ENCODE measurements at places on chromosomes 11 and 22. TPM values are rescaled to one million over a fixed set of nuclear protein-coding genes. Genes with fewer than 3 reads are reported as not detected.
A peak's percentile ranks its signal among the peaks of the same experiment; 100 is the strongest.

- DNase-seq: no peak
These were observed 2392.8 kb upstream of the RAG2 start for GRCh38 chr11:38990841-38991240.

GRCh38 chr22:42947211-42947990 lies 67.5 kb downstream of the PACSIN2 start:
- DNase-seq: no peak

The KIRREL3 gene
- total RNA-seq: not detected

DNA sequence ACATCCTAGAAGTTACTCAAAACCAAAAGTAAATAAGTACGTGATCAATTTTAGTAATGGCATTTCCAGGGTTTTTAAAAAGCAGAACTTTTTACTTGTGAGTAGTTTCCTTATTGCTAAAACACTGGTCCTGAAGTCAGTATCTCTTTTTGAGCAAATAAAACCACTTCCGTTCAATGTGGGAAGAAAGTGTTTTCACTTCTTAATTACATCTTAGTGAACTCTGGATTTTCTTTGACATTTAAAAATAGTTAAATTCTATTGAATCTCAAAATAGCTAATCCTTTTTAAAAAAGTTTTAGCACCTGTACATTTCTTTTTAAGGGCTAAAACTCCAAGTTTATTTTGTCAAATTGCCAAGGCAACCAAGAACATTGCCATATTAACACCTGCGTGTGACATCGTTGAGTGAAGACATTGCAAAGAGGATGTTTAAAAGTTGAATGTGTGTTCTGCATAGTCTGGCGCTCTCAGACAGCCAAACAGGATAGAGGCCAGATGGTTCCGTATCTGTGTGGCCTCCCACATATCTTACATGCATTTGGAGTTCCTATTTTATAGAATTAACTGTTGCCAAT lies 17.2 kb upstream of the OR5B21 start:
- DNase-seq: peak; percentile 82

DNA sequence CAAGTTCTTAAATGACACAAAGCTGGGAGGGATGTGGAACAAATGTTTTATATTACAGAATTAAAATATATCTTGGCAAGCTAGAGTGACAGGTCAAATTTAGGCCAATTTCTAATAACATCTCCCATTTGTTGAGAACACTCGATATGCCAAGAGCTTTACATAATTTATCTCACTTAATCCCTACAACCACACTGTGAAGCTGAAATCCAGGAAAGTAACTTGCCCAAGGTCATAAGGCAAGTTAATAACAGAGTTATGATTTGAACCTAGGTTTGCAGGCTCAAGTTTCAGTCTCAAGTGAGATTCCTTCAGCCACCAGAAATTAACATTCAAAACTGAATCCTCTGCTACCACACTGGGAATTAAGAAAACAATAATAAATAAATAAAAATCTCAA lies 38.3 kb downstream of the RAB30 start:
- no peak for DNase-seq

- DNase-seq: no peak
These were observed 13.3 kb downstream of the LSP1 start for GRCh38 chr11:1866226-1866625.

DNA sequence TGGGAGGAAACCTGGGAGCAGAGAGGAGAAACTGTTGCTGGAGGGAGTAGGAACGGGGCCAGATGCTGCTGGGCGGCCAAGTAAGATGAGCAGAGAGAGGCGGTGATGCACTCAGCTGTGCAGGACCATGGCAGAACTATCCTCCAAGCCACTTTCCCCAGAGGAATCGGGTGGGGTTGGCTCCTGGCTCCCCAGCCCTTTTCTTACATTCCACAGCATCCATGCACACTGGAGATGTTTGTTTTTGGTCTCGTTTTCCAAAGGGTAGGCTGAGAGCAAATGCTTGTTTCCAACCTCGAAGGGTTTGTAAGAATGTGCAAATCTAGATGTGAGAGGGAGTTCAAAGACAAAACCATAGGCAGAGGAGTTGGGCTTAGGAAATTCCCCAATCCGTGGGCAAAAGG lies 73.2 kb downstream of the DBX1 start:
- DNase-seq: no peak

DNA sequence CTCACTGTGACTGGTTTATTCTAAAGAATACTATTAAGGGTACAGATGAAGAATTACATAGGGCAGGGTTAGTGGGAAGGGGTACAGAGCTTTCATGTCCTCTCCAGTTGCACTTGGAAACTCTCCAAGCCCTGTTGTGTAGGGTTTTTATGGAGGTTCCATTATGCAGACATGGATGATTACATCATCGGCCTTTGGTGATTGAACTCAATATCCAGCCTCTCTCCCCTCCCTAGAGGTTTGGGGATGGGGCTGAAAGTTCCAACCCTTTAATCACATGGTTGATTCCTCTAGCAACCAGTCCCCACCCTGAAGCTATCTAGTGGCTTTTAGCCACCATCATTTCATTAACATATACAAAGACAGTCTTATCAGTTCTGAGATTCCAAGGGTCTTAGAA lies 472.6 kb downstream of the BUD13 start:
- no peak for DNase-seq

The ALX4 gene
- not detected for total RNA-seq

The SMPD1 gene
- total RNA-seq: 10.0 TPM

GRCh38 chr22:49604732-49605302 lies 222.9 kb downstream of the BRD1 start:
- DNase-seq: no peak

DNA sequence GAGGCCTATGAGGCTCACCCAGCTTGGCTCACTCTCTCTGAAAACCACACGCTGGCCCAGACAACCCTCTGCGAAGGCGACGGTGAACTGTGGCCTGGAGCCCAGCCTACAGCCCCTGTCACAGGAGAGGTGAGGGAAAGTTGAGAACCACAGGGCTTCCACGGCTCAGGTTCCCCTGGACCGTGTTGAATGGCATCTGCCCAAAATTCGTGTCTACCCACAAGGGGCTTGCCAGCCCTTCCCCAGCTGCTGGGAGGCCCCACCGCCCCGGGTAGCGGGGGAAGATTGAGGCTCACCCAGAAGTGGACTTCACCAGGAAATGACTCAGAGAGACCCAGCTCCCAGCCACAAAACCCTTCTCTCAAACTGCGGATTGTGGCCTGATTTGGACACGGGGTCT lies 197.1 kb downstream of the CTTN start:
- no peak for DNase-seq

The GRM5 gene
- not detected for total RNA-seq

The SPA17 gene
- total RNA-seq: 2.4 TPM

The HSPB2 gene
- not detected for total RNA-seq

The BLID gene
- not detected for total RNA-seq

DNA sequence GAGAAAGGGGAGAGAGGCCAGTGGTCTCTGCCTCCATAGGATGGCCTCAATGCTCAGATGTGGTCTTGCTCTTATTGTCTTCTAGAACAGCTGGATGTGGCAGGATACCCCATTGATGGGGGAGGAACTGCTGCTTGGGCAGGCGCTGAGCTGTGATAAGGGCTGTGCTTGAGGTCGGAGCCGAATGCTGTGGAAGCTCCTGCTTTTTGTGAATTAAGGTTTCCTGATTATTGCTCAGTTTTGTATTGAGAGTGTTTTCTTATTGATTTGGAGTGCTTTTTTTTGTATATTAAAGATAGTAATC lies 57.2 kb downstream of the CABIN1 start:
- DNase-seq: no peak

GRCh38 chr22:36830601-36831000 lies 13.8 kb upstream of the PVALB start:
- DNase-seq: no peak

The OR10D3 gene
- total RNA-seq: not detected

The C22orf42 gene
- not detected for total RNA-seq

The OR5P2 gene
- not detected for total RNA-seq

DNA sequence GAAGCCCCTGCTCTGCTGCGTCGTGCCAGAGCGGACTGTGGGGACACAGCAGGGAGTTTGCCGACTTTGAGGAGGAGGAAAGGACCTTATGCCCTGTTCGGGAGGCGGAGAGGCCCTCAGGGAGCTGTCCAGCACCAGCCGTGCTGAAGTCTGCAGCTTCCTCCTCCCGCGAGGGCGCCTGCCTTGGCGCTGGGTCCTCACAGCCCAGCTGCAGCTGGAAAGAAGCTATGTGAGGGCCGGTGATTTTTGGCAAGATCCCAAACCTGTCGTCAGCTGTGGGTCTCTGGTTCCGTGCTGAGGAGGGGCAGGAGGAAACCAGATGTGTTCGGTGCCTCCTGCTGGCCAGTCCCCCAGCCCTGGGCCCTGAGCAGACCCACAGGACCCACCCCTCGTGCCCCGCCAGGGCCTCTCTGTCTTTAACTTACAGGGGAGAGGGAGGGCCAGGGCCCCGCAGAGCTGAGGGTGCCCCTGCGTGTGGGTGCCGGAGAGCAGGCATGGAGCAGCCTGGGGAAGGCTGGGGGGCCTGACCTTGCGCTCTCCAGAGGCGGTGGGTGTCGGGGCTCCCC lies 12.0 kb downstream of the BRSK2 start:
- peak; percentile 88 for DNase-seq

DNA sequence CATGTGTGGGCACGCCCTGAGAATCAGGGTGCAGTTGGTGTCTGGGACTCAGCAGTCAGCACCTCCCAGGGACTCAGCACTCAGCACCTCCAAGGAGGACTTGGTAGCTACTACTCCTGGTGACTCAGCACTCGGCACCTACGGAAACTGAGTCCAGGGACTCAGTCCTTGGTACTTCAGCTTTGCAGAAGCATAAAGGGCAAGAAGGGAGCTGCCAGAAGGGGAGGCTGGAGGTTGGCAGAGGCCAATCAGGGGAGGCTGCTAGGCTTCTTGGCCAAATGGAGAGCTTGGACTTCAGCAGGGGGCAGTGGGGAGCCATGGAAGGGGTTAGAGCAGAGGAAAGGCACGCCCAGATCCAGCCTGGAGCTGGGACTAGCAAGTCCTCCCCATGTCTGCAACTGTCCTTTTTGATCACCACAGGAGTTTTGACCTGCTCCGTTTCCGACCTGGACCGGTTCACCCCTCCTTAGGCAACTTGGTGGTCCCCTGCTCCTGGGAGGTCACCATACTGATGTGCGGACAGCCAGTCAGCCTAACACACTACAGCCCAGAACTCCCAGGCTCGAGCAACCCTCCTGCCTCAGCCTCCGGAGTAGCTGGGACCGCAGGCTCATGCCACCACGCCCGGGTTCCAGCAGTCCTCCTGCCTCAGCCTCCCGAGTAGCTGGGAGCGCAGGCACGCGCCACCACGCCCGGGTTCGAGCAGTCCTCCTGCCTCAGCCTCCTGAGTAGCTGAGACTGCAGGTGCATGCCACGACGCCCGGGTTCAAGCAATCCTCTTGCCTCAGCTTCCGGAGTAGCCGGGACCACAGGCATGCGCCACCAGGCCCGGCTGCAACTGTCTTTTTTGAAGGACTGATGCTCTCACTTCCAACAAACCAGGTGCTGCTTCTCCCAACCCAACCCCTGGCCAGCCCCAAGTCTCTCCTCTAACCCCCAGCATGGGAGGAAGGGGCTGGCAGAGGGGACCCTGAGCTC lies 1.5 kb downstream of the ANO9 start:
- DNase-seq: no peak

DNA sequence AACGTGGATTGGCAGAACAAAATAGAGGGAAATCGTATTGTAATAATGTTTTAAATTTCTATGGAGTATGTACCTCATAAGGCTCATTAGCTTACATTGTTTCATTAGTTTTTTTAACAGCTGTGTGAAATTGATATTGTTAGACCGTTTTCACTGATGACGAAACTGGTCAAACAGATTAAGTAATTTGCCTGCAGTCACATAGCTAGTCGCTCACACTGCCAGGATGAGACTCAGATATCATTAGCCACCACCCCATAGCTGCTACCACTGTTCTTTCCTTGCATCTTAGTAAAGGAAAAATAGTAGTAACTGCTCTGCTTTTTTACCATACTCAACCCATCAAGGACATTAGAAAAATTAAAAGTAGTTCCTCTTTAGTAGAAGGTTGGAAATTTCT lies 64.0 kb downstream of the DKK3 start:
- DNase-seq: no peak
